Bone marrow (tissue), 2 donors: ENCODE measurements at places on chromosomes 12 and 14.

DNA sequence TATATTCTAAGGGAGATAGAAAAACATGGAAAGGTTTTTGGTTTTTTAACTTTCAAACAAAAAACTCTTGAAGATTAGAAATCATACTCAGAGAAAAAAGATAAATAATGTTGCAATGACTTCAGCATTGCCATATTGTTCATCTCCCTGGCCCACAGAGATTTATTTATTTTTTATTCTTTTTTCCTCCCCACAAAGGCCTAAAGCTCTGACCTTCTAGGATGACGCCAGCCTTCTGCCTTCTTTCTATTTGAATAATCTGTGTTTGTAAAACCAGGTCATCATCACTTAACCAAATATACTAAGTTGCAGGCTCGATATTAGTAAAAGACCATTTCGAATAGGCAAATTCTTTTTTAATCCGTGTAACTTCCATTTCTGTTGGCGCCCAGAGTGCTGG, 4.4 kb upstream of the DCP1B start:
- DNase-seq: no peak

GRCh38 chr12:106580671-106581508, 1.9 kb upstream of the RFX4 start:
- DNase-seq: no peak

- no peak for DNase-seq
Measured at GRCh38 chr12:32828552-32828951, 68.0 kb downstream of the PKP2 start.

DNA sequence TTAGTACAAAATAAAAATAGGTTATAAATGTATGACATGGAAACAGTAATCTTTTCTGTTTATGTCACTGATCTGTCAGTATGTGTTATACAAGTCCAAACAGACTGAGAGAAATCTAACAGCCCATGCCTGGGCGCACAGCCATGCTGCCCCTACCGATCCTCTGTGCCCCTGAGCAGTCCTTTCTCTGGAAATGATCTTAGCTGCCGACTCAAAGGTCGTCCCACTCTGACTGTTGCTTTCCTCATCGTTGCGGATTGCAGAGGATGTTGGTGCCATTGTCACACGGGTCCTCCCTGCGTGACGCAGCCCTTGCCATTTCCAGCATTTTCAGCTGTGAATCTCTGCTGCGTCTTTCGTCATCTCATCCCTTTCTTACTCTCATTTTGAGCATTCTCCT, 82.9 kb upstream of the DYNC1H1 start:
- no peak for DNase-seq

DNA sequence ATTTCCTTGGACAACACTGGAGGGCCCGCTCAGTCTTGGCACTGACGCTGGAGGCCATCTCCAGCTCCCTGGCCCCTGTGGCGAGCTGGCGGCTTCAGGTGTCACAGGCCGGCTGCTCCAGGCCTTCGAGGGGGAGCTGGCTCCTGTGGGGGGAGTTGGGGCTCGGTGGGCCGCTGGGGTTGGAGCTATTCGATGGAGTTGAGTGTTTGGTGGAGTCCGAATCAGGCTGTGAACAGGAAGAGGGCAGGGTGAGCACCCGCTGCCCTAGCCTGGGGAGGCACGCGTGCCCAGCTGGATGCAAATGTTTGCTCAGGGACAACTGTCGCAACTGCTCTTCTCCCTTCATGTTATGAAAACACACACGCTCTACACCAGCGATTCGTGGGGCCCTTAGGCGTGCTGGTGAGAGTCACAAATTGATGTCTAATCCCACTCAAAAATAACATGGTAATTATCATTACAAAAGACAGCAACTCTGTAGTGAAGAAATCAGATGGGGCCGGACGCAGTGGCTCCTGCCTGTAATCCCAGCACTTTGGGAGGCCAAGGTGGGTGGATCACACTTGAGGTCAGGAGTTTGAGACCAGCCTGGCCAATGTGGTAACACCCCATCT, 11.3 kb downstream of the AMN start:
- no peak for DNase-seq

DNA sequence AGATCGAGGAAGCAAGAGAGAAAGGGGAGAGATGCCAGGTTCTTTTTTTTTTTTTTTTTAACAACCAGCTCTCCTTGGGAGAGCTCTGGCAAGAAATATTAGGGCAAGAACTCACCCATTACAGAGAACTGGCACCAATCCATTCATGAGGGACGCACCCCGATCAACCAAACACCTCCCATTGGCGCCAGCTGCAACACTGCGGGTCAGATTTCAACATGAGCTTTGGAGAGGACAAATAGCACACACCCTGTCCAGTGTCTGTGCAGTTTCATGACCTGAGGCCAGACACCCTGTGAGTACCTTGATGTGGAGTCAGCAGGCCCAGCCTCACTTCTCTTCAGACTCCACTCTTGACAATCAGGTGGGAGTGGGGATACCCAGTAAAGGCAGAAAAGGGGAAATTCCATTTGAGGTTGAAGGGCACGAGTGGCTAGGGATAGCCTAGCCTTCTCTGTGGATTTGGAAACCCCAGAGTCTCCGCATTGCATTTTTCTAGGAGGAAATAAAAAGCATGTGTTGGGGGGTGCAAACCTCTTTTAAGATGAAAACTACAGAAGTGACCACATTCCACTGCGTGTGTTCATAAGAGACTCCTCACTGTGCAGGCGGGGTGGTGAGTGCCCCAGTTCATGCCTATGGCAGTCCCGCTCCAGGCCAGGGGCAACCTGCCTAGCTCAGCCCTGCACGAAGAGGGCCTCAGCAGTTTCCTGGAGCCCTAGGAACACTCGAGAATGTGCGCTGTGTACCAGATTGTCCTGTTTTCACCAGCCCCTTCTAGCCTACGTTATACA, 42.4 kb upstream of the GPATCH2L start:
- no peak for DNase-seq

GRCh38 chr14:23539248-23540140, 12.1 kb downstream of the ZFHX2 start:
- peak; percentile 8 for DNase-seq

DNA sequence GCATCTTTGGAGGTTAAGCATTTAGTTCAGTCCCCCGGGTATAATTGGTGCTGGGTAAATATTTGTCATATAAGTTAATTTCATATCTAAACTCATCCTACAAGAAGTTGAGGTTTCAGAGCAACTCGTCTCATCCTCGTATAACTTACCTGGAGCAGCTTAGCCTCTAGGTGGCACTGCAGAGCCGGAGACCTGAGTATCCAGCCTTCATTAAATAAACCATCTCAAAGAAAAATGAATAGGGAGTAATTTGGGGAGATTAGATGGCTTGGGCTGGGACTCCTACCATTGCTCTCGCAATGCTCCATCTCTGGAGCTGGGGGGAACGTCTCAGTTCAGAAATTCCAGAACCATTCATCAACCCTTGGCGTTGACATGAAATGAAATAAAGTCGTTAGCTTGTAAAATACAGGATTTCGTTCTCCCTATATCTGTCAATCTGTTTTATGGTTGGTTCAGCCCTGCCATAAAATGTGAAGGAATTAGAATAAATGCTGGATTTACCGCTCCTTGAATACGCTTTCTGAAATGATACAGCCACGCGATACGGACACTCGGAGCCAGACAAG, 122.9 kb upstream of the TMEM132D start:
- DNase-seq: no peak

DNA sequence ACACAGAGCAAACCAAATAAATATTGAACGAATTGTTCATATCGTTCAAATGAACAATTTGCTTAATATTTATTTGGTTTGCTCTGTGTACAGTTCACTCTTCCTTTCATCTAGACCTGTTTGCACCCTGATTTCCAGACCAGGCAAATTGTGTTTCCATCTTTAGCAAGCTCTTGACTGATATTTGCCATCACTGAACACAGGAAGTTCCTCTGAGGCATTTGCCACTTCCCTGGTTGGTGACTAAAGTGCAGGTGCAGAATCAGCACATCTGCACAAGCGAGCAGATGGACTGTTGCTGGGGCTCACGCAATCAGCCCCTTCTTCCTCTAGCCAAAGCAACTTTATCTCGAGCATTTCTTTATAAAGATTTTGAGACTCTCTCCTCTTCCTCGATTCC, 112.9 kb downstream of the DAAM1 start:
- DNase-seq: no peak

DNA sequence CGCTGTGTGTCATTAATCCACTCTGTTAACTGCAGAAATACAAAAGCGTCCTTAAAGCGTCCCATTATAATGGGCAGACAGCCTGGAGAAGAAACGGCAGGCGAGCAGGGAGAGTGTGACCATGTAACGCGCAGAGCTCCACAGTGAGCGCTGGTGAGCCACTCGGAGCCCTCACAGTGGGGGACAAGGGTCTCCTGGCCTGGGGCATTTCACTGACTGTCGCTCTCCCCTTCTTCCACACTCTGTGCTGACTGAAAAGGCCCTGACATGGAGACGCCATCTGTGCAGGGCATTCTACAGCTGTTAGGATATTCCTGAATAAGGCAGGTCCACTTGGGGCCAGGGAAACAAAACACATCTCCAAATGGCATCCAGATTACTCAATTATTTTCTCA, 24.2 kb downstream of the CCDC92 start:
- DNase-seq: no peak

- DNase-seq: no peak
Measured at GRCh38 chr14:105876158-105876557, 349.8 kb downstream of the TMEM121 start.

DNA sequence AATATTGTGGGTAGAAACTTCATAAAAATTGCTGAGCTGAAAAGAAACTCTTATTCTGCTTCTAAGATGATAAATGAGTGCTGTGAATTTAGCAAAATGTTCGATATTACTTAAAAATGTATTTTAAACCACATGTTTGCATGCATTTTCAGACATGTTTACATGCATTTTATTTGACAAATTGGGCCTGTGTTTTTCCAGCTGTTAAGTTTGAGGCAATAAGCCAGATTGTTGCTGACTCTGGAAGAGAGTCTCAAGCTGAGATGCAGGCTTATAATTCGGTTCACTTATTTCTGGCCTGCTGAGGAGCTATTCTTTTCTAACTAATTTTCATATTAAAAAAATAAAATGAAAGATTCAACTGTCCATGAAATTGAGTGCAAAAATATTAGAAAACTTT, 110.1 kb downstream of the SYNE2 start:
- DNase-seq: no peak

DNA sequence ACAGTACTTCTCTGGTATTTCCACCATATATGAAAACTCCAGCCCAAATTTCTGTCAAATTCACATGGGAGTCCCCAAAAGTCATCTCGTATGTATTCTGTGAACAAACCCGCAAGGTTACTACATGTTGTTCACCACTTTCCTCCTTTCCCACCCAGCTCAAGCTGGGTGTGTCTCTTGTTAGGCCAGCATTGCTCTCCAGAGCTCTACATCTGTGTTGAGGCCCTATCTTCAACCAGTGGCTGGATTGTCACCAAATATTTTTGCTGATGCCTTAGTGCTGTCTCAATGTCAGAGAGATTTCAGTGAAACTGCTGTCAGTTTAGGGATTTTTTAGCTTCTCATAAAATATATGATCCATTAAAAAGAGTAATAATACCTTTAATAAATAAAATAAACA, 230.9 kb downstream of the BTG1 start:
- DNase-seq: no peak

DNA sequence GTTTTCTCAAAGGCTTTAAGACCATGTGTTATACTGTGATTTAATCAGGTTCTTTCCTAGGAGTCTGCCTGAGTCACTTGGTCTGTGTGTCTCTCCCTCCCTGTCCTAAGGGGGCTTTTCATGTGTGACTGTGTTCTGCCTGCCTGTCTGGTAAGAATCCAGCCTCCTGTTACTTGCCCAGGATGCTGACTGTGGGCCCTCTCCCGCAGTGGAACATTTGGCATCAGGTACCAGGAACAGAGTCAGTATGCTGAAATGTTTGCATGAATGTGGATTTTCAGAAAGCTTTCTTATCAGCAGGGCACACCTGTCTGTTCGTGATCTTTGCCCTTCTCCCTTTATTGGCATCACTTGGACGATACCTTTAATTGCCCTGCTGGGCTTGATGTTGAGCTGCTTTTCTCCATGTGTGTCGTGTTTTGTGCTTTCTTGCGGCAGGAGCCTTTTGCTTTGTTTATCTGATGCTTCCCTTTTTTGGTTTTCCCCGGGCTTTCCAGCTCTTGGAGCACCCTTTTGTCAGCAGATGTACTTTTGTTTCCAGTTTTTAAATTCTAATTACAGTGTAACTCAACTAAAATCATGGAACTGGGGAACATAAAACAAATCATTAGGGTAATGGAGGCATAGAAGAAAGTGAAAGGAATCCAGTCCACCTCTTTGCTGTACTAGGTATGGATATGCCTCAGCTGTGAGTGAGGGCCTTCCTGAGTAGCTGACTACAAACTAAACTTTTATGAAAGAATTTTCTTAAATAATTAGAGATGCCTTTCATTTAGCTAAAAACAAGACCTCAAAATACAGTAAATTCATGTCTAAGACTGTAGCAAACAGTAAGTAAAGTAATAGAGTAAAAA, 72.5 kb downstream of the TRAF3 start:
- no peak for DNase-seq

- no peak for DNase-seq
Measured at GRCh38 chr14:31128601-31129526, 78.7 kb downstream of the HECTD1 start.

DNA sequence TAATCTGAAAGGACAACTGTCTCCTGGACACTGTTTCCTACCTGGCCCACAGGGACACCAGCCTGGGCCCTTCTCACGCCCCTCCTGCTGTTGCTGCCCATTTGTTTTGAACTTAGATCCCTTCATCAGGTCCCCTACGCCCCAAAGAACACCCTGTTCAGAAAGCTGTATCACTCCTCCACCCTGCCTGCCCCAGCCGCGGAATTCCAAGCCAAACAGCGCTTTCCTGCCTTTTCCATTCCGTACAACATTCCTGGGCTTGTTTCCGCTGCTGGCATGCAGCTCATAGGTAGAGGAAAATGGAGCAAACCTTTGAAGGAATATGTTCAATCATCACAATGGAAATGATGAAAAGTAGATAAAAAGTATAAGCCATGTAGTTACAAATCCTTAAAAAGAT, 12.8 kb upstream of the GSG1 start:
- no peak for DNase-seq

GRCh38 chr12:93751864-93752610, 74.9 kb downstream of the CRADD start:
- DNase-seq: no peak

DNA sequence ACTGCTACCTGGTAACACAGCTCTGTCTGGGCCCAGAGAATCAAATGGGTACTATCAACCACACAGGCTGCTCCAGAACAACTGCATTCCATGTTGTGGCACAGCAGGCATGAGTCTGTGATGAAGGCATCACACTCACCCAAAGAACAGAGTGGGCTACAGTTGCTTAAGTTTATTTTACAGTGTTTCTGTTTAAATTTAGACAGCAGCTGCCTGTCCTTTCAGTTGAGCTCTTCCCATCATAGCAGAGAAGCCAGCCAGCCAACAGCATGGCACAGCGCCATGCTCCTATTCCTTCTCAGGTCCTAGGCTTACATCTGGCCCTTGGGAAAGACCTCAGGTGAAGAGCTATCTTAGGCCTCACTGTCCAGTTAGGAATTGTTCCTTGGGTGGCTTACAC, 147.0 kb upstream of the FRMD6 start:
- DNase-seq: no peak
